Activated CD4-positive, alpha-beta T cell treated with anti-CD3 and anti-CD28 coated beads for 24 hours (primary cell): ENCODE measurements at places on chromosomes 1 and 21.

GRCh38 chr1:168285521-168285790 lies 4.8 kb downstream of the TBX19 start:
- no peak for DNase-seq

GRCh38 chr21:21137986-21138385 lies 139.8 kb downstream of the NCAM2 start:
- no peak for DNase-seq

- no peak for DNase-seq
Observed at GRCh38 chr1:223403184-223403815, 10.1 kb downstream of the CCDC185 start.

DNA sequence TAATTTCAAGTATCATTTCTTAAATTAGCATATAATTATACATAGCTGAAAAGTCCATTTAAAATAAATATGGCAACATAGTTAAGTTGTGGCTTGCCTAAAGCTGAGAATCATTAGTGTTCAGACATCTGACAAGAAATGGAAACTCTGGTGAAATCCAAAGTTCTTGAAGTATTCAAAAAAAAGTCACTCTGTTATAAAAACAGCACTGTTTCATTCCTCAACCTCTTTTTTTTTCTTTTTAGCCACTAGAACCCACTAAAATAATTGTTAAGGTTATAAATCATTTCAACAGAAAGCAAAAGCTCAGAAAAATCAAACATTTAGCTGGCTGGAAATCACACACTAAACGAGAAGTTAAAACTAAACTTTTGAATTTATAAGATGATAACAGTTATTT lies 476.7 kb downstream of the LTN1 start:
- DNase-seq = no peak

GRCh38 chr1:172894349-172895049 lies 156.2 kb downstream of the TNFSF18 start:
- DNase-seq = no peak

DNA sequence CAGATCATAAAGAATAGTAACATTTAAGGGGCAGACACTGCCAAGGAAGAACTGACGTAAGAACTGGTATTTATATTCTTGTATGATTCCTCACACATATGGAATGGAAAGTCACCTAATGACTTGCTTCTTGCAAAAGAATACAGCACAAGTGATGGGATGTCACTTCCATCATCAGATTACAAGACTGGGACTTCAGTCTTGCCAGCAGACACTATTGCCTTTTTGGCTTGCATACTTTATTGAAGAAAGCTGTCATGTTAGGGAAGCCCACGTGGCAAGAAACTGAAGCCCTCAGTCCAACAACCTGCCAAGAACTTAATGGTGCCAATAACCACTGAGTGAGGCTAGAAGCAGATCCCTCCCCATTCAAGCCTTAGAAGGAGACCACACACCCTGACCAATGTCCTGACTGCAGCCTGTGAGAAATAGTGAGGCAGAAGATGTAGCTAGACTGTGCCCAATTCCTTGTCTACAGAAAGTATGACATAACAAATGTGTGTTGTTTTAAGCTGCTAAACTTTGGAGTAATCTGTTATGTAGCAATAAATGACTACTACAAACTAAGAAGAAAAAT lies 12.0 kb downstream of the EGLN1 start:
- no peak for DNase-seq
